ENCODE measurements at places on chromosomes 6 and 20.

GRCh38 chr20:15547119-15547518, 1026.1 kb downstream of the KIF16B start:
- DNase-seq: no peak

GRCh38 chr6:133274813-133275212, 33.7 kb downstream of the EYA4 start:
- no peak for DNase-seq

DNA sequence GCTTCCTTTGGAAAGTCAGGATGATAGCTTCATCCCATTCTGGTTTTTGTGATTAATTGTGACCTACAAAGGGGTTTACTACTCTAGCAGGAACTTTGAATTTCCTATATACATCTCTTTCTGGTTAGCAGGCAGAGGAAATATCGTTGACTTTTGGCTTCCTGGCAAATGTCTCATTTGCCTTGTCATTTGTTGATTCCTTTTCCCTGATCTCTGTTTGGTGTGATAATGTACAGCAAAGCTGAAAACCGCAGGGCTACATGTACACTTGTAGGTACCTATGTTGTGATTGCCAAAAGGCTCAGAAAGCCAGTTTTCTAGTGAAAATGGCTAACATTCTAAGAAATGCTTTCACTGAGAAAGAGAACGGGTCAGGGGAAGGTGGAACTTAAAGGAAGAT, 44.3 kb downstream of the TOP1 start:
- no peak for DNase-seq

DNA sequence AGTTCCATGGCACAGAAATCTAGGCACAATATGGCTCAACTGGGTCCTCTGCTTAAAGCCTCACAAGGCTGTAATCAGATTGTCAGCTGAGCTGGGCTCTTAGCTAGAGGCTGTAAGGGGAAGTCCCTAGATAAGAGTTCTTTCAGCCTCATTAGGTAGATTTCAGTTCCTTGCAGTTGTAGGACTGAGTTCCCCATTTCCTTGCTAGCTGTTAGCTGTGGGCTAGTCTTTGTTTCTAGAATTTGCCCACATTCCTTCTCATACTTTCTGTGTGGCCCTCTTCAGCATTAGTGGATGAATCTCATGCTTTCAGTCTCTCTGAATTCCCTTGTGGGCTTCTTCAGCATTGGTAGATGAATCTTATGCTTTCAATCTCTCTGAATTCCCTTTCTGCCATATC, 71.0 kb upstream of the MRAP2 start:
- DNase-seq: no peak

DNA sequence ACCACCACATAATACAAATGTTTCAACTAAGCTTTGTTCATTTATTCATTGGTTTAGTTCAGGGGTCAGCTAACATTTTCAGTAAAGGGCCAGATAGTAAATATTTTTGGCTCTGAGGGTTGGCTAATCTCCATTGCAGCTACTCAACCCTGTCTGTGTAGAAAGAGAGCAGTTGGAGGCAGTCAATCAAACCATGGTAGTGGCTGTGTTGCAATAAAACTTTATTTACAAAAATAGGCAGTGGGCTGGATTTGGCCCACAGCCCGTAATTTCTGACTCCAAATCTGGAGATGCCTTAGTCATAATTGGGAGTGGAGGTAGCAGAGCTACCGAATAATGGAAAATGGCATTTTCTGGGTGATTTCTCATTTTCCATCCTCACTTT, 242.5 kb upstream of the ZFP64 start:
- no peak for DNase-seq

- no peak for DNase-seq
Measured at GRCh38 chr6:134853111-134854055, 96.5 kb downstream of the ALDH8A1 start.

DNA sequence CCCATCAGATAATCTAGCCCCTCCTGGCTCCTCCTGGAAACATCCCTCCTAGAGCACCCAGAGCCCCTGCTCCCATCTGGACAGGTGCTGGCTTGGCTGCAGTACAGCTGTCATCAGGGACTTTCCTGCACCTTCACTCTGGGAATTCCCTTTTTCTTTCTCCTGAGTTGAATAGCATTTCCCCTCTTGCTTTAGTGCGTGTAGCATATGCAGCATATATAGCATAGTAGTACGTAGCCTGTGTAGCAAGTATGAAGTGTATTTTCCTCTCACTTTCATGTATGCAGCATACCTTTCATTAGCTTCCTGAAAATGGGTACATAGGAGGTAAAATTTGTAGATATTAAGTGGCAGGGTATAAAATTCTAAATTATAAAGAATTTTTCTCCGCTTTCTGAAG, 352.9 kb downstream of the ESR1 start:
- peak; percentile 7 for DNase-seq

DNA sequence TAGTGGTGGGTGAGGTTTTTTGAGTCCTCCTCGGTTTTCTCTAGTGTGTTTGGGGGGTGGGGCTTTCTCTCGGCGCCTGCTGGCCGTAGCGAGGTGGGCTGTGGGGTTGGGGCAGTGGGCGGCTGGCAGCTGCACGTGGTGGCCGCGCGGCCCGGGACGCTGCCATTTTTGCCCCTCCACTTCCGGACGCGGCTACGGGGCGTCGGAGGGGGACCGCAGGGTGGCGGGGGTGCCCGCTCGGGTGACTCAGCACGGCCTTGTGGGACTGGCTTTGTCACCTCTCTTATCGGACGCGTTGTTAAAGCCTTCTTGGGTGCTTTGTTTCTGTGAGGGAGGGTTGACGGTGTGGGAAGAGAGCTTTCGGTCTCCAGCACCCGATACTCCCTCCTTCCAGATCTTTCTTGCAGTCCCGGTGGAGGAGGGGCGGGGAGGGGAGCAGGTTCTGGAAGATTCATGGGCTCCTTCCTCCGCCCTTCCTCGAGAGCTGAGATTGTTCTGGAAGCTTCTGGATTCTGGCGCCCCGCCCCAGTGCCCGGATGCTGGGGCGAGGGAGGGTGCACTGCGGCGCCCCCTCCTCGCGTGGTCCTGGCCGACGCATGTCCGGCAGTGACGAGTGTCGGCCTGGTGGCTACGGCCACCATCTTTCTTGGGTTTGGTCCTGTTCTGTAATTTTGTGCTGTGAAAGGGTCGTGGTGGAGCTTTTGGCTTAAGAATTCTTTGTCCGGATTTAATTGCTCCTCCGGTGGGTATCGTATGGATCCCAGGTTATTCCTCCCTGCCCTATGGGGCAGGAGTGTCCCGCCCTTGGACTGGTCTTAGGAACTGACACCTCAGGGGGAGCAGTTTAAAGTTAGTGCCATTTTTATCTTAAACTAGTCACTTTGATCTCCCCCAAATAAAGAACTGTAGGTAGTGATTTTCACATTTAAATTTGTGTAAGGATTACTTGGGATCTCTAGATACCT, 719 bp downstream of the HSP90AB1 start:
- peak; percentile 64 for DNase-seq

GRCh38 chr6:13248053-13248452, 80.3 kb downstream of the TBC1D7 start:
- no peak for DNase-seq

- no peak for DNase-seq
Measured at GRCh38 chr6:23445157-23445710, 680.8 kb upstream of the NRSN1 start.

DNA sequence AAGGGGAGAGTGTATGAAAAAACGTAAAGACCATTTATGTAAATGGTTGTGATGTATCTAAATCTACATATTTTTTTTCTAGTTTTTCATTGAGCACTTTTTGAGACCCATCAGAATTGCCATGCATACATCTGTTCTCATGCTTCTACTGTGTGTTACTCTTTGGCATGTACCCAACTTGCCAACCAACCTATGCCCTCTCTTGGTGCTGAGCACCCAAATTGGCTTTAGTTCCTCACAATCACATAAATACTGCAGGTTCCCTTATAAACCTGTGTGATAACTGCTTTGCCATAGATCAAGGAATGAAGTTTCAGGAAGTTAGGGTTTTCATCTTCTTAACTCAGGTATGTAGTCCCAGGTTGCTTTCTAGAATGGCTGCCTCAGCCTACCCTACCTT, 7.8 kb downstream of the ENPP3 start:
- no peak for DNase-seq

DNA sequence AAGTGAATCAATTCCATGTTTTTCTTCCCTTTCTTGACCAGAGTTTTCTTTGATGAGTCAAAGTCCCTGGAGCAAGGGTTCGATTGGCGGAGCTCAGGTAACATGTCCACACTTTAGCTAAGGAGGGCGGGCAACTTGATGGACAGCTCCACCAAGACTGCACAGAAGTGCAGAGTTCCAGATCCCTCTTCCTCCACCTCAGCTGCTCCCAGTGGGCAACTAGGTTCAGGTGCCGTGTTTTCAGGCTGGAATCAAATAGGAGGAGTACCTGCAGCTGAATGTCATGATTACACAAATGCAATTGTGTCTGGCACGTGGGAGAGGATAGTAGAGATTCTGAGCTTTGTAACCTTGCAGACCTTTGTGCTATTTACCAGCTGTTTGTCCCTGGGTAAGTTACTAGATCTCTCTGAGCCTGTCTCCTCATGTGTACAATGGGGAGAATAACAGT, 1.9 kb upstream of the ELMO2 start:
- no peak for DNase-seq

GRCh38 chr20:52845044-52845443, 127.1 kb upstream of the TSHZ2 start:
- no peak for DNase-seq

DNA sequence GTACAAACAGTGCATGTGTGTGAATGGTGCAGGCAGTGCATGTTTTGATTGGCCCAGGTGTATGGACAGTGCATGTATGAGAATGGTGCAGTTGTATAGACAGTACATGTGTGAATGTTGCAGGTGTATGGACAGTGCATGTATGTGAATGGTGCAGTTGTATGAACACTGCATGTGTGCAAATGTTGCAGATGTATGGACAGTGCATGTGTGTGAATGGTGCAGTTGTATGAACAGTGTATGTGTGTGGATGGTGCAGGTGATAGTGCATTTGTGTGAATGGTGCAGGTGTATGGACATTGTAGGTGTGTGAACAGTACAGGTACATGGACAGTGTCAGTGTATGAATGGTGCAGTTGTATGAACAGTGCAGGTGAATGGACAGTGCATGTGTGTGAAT, 4.0 kb upstream of the KLHL31 start:
- no peak for DNase-seq

DNA sequence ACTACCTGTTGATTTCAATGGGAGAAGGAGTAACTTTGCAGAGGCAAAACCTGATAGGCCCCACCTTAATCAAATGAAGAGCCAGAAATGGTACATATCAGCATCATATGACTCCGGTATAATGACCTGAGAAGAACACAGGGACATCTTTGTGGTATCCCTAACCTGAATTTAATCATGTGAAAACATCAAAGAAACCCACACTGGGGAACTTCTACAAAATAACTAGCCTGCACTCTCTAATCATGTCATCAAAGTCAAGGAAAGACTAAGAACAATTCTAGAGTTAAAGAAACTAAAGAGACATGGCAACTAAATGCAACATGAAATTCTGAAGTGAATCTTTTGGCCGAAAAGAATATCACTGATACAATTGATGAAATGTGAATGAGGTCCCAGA, 34.9 kb downstream of the SLC17A4 start:
- no peak for DNase-seq

DNA sequence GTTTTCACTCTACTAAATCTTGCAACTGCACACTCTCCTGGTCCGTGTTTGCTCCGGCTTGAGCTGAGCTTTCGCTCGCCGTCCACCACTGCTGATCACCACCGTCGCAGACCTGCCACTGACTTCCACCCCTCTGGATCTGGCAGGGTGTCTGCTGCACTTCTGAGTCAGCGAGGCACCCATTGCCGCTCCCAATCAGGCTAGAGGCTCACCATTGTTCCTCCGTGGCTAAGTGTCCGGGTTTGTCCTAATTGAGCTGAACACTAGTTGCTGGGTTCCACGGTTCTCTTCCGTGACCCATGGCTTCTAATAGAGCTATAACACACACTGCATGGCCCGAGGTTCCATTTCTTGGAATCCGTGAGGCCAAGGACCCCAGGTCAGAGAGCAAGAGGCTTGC, 98.6 kb upstream of the GPR6 start:
- no peak for DNase-seq

DNA sequence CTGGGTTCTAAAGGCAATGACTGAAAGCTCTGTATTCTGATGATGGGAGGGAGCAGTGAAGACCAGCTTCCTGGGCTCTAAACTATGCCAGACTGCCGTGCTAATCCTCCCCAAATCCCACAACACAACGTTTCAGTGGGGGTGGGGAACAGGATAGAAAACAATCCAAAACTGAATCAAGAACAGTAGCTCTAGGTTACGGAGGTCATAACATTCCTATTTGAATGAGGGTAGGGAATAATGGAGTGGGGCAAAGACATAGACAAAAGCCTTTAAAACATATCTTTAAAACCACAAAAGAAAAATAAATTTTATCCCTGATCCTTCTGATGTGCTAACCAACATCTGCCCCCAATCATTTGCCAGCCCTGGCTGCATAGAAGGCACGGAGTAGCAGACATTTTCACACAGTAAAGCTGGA, 7.8 kb downstream of the USP49 start:
- no peak for DNase-seq

- DNase-seq: no peak
Measured at GRCh38 chr6:113731541-113731940, 125.6 kb upstream of the MARCKS start.

- no peak for DNase-seq
Measured at GRCh38 chr6:140134224-140134623, 759.8 kb upstream of the CITED2 start.

GRCh38 chr6:45438151-45438550, 60.4 kb upstream of the SUPT3H start:
- no peak for DNase-seq

GRCh38 chr6:5079692-5080091, 5.4 kb upstream of the PPP1R3G start:
- DNase-seq: no peak

GRCh38 chr6:43455531-43456428, at the start of gene DLK2:
DLK2 (minus strand) TSS chr6:43455548; CDS start chr6:43454825, 723 bp downstream.
- DNase-seq: no peak

GRCh38 chr6:54473328-54473727, 165.1 kb downstream of the TINAG start:
- DNase-seq: no peak

- no peak for DNase-seq
Measured at GRCh38 chr20:52867305-52867704, 104.9 kb upstream of the TSHZ2 start.

DNA sequence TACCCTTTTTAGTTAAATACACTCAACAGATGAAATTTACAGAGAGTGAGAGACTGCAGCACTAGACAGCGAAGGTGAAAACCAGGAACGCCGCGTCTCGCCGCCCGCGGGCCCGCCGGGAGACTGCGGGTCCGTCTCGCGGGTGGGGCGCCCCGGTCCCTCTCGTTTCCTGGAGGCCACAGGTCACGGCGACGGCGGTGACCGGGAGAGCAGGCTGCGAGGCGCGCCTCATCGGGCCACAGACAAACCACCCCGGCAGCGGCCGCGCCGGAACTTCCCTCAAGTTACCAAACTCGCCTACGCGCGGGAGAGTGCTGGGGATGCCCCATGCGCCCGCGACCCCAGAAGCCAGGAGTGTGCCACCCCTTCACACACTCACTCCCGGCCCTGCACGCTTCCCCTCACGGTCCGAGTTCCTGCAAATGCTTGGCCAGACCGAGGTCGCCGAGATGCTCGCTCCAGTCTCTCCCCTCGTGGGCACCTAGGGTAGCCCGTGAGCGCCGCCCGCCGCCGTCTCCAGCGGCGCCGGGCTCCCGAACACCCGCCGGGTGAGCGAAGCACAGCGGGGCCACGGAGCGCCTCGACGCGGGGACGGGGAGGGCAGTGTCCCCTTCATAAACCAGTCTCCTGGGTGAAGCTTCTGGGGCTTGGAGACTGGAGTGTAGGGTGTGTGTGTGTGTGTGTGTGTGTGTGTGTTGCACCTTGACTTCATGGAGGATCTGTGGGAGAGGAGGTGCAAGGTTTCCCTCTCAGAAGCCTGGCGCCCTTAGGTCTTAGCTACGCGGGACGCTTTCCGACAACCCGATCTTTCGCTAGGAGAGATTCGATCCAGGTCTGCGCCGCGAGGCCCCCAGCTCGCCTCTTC, 1.4 kb downstream of the BACH2 start:
- DNase-seq: no peak
